ENCODE measurements at places on chromosomes 4 and X.

DNA sequence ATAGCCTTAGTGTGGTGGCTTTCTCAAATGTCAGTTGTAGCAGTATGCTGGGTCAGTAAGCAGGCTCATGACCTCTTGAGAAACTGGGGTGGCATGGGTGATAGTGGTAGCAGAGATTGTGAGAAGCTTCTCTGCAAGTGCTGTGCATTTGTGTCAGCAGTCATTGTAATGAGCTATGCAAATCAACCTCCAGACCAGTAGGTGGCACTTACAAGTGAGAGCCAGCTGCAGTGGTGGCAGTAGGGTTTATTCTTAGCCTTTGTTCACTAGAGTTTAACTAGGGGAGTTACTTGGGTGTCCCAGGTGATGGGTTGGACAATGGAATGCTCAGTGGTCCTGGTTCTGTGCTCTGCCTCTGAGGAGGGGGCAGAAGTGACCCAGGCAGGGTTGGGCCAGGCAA, 818.7 kb downstream of the PCDH7 start:
- DNase-seq, result no peak

DNA sequence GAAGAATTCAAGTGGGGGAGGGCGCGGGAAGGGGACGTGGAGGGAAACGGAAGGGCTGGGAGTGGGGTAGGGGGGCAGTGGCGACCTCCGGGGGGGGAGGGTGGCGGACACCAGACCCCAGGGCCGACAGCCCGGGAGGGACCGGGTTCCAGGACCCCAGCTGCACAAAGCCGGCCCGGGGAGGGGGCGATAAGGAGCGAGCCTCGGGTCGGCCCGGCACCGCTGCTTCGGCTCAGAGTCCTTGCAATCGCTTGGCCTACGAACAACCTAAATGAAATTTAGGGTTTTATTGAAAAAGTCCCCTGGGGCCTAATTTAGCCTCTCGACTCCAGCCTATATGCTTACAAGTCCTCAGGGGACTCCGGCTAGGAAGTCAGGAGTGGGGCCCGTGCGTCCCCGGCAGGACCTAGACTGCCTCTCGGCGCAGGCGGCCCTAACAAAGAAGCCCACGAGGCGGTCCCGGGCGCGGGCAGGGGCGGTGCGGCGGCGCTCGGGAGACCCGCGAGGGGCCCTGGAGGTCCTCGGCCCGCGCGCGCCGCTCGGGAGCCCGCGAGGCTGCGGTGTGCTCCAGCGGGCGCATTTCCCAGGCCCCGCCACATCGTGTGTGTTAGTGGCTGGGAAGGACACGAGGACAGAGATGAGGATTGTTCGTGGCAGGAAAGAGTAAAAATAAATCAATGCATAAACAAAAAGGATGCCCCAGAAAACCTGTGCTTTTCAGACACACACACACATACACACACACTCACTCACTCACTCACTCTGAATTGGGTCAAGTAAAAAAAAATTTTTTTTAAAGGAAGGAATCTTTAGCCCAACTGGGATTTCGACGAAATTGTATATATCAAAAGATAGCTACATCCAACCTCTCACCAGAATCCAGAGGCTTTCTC, 70.0 kb downstream of the MGST2 start:
- no peak for DNase-seq

DNA sequence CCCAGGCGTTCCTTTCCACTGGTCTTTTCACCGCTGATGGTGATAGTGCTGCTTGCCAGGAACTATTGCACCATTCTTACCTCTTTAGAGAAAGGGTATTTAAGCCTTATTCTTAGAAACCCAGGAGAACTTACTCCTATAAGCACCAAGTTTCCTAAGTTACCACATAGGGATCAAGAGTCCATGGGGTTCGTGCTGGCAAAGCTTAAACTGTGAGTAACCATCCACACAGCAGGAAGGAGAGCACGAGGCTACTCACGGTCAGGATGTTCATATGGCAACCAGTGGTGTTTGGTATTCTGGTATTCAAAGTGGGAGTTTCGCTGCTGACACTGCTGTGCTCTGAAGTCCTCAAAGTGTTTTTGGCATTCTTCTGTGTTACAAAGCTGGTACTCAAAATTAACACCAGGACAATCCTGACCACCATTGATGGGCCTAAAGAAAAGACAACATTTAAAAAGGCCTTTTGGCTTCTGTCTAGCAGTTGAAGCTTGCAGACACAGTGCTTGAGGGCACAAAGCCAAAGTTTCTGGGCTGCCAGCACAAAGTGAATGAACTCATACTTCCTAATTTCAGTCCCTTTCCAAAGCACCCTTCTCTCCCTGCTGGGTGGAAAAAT, 256.9 kb downstream of the ADAMTS3 start:
- no peak for DNase-seq

- DNase-seq, result no peak
Observed at GRCh38 chr4:158845311-158846041, 76.7 kb downstream of the FNIP2 start.

- DNase-seq, result no peak
Observed at GRCh38 chrX:132127743-132128142, at the start of gene FRMD7. TSS of gene FRMD7 (minus strand) at chrX:132128020. CDS start at chrX:132127844, 176 bp downstream.

DNA sequence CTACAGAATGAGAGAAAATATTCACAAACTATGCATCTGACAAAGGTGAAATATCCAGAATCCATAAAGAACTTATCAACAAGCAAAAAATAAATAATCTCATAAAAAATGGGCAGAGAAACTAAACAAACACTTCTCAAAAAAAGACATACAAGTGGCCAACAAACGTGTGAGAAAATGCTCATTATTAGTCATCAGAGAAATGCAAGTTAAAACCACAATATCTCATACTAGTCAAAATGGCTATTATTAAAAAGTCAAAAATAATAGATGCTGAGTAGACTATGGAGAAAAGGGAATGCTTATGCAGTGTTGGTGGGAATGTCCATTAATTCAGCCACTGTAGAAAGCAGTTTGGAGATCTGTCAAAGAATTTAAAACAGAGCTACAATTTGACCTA, 533.3 kb downstream of the TMA16 start:
- DNase-seq, result no peak

- DNase-seq, result peak; percentile 3
Observed at GRCh38 chr4:45453258-45453853, 670.5 kb downstream of the GABRG1 start.

DNA sequence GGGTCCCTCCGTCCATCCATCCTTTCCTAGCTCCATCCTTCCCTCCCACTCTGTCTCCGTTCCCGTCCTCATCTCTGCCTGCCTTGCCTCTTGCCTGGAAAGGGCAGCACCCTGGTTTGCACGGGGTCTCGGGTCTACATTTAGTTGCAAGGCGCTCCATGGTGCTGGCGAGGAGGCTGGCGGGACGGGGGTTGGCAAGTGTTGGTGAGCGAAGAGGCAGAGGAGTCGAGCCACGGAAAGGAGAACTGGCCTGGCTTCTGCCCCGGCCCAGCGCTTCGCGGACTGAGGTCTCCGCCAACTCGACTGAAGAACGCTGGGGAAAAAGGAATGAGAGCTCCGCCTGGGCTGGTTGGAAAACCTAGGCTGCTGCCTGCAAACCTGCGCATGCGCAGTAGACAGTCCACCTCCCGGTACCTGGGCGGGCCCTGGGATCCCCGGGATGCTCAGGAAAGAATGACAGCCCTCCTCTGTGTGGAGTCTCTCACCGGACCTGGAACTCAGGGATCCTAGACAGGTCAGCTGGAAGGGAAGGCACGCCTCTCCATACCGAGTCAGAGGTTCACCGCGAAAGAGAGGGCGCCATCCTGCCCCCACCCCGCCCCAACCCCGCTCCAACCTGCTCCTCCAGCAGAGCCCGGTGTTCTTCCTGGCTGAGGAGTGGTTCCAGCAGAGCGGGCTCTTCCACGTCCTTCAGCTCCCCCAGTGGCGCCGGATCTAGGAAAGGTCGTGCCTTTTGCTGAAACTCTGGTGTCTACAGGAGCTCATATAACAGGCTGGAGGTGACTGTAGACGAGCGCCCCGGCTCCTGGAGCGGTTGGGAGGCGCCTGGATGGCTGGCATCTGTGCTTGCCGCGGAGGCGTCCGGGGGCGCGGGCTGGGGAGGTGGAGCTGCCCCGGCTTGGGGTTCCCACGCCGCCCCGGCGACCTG, 6.0 kb downstream of the FRG2 start:
- no peak for DNase-seq

DNA sequence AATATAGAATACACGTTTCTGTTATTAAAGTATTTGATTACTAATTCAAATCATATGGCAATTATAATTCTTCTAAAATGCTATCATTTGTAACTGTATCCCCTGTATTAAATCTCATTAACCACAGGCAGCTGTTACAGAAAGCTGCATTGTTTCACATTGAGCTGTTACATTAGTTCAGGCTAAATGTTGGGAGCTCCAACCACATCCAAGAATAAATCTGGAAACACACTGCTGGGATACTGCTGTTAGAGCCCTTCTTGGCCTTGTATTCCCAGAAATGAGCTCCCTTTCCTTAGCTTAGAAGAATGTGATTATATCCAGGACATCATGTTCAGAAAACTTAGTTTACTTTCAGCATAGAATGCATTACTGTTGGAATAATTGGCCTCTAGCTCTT, 48.2 kb downstream of the GUCY1B1 start:
- no peak for DNase-seq

GRCh38 chr4:3816983-3817960, 51.1 kb downstream of the ADRA2C start:
- no peak for DNase-seq

DNA sequence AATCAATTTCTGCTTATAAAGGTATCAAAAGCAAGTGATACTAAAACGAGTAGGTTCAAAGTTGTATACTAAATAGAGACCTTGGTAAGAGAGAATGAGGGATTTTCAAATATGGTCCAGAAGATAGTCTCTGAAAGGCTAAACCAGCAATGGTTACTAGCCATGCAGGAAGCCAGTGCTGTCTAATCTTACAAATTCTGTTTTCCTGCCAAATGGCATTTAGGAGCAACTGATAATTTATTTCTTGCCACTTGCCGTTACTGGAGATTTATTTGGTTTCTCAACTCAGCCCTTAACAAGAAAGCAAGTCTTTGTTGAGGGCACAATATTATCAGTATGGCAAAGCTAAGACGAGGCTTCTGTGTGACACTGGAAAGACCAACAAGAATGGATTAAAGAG, 47.2 kb downstream of the MAP7D3 start:
- DNase-seq, result no peak

- no peak for DNase-seq
Observed at GRCh38 chr4:103074744-103075434, 1.7 kb downstream of the SLC9B2 start.

DNA sequence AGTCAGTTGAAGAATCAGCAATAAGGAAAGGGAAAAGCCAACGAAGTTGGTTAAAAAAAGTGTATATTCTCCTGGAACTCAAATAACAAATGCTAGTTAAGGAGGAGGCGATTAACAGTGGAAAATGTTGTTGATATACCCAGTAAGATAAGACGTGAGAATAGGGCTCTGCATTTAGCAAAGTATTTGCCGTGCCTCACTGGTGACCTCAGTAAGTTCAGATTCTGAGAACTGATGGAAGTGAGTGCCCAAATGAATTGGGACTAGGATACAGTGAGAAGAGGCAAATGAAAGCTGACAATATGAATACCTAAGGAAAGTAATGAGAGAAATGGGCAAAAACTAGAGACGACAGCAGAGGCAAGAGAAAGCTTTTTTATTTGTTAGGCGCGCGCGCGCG, 3.5 kb downstream of the TECRL start:
- DNase-seq, result no peak
